ENCODE measurements at places on chromosomes 11 and 22.

- DNase-seq = no peak
Measured at GRCh38 chr11:69155302-69156234, at the start of gene SMIM38. TSS of gene SMIM38 (plus strand) at chr11:69155935. CDS start at chr11:69157847, 1,912 bp downstream.

DNA sequence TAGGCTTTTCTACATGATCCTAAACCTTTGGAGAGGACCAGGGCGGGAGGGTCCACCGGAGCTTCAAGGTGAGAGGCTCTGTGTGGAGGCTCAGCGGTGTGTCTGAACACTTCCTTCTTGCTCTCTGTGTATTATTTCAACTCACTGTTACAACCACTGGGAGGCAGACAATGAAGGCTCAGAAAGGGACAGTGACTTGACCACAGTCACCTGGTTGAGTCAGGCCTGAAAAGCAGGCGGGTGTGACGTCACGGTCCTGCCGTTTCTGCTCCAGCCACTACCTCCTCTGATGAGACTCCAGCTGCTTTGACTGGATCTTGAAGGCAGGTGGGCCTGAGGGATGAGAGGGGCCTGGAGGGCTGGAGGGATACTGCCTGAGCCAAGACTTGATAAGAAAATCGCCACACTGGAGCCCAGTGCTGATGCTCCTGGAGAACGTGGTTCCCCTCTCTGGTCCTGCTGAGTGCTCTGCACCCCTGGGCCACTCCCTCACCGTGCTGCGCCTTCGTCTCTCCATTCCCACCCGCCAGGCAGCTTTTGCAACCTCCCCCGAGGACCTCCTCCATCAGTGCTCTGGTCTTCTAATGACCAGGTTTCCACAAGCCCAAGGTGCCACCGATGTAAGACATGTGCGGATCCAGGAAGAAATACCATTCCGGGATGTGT is 27.9 kb downstream of the KCNC1 start:
- no peak for DNase-seq

GRCh38 chr11:103234974-103235373 is 125.7 kb downstream of the DYNC2H1 start:
- no peak for DNase-seq

- DNase-seq = no peak
Measured at GRCh38 chr22:46730568-46731245, 7.3 kb downstream of the CERK start.

- DNase-seq = no peak
Measured at GRCh38 chr11:1406571-1407485, 17.1 kb downstream of the BRSK2 start.

DNA sequence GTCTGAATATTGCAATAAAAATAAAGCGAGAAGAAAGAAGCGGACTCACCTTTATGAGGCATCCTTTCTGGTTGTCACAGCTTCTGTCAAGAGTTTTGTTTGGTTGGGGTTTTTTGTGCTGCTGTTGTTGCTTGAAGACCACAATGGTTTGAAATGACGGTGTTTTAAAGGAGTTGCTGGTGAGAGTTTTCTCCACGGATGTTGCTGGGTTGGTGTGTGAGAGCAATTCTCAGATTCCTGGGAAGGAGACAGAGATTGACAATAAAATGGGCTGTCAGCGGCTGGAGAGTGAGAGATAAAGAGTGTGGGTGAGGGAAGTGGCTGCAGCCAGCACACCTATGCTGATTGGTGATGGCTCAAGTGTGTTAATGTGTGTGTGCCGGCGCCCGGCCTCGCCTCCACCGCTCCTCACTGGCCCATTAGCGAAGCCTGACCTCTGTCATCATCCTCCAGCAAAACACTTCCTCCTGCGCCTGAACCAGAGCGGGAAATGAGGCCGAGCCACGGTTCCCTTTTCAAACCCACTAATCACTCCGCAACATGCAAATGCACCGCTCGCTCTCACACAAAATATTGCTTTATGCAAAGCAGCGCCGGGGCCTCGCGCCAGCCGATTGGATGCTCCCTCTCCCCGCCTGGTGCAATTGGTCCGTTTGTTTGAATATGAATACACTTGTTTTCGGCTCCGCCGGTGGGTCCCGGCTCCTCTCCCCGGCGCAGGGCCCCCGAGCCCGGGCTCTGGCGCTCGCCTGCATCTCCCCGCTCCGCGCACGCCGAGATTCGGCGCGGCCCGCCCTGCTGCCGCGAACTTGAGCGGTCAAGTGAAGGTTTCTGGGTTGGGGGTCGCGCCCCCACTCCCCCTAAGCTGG is at the start of gene PAX6:
Gene PAX6 (minus strand): TSS at position 544 of the 869 bp plus-strand sequence. CDS start 4,911 bp downstream, outside the sequence.
- DNase-seq = no peak

DNA sequence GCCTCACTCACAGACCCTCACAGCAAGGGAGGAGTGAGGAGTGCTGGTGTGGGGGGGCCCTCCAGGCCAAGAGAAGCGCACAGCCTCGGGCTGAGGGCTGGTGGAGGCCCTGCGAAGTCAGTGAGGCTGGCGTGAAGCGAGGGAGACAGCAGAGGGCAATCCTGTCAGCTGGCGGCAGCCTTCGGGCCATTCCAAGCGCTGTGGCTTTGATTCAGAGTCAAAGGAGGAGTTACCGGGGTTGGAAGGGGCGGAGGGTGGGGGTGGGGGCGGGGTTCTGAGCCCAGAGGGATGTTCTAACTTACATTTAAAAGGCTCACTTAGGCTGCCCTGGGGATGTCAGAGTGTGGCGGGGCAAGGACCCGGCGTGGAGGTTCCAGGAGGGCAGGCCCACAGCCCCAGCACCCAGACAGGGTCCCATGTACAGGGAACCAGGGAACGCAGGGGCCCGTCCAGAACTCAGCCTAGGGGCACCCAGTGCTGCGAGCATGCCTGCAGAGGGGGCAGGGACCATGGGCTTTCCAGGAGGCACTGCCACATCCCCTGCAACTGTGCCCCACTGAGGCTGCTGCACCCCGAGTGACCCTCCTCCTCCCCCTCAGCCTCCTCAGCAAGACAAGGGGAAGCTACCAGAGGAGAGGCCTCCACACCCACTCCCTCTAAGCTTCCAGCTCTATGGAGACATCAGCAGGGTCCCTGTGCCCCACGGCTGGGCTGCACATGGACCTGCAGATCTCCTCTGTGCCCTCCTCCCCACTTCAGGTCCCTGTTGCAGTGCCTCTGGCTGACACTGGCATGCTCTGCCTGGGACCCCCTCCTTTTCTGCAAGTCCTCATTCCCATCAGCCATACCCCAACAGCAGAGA is 39.7 kb upstream of the TTLL12 start:
- no peak for DNase-seq

- no peak for DNase-seq
Measured at GRCh38 chr11:44957776-44958564, 7.3 kb upstream of the TP53I11 start.

DNA sequence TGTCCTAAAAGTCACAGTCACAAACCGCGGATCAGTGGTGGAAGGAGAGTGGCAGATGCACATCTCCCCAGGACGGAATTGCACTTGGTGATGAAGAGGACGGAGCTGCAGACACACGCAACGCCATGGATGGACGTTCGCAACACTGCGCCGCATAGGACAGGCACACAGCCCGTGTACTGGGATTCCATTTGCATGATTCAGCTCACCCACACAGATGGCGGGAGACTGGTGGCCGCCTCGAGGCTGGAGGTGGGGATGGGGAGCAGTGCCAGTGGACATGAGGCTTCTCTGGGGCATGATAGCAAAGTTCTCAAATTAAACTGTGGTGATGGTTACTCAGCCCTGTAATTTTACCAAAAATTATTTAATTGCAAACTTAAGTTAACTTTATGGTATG is 37.4 kb downstream of the DUSP8 start:
- no peak for DNase-seq

- no peak for DNase-seq
Measured at GRCh38 chr11:59289356-59290181, 69.1 kb upstream of the OR5AN1 start.

DNA sequence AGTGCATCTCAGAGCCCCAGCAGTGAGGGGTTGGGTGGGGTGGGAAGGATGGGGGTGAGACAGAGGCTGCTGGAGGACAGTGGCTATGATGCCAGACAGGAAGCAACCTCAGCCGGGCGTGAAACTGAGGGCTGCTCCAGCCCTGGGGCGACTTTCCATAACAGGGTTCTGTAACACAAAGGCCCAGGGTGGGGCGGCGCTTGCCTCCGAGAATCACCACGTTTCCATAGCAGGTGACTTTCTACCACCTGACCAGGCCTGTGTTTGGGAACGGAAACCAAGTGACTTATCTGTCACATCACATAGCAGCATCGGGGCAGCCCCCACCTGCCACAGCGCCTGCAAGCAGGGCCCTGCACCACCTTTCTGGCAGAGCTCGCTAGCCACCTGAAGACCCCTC is 85.8 kb downstream of the TRMU start:
- no peak for DNase-seq

DNA sequence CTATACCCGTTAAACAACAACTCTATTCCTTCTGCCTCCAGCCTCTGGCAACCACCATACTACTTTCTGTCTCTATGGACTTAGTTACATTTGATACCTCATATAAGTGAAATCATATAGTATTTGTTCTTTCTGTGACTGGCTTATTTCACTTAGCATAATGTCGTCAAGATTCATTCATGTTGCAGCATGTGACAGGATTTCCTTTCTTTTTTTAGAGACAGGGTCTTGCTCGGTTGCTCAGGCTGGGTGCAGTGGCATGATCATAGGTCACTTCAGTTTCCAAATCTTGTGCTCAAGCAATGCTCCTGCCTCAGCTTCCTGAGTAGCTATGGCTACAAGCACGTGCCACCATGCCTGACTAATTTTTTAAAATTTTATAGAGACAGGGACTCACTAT is 29.4 kb upstream of the SORL1 start:
- DNase-seq = no peak

- DNase-seq = no peak
Measured at GRCh38 chr22:31650391-31650790, 11.6 kb downstream of the PISD start.

DNA sequence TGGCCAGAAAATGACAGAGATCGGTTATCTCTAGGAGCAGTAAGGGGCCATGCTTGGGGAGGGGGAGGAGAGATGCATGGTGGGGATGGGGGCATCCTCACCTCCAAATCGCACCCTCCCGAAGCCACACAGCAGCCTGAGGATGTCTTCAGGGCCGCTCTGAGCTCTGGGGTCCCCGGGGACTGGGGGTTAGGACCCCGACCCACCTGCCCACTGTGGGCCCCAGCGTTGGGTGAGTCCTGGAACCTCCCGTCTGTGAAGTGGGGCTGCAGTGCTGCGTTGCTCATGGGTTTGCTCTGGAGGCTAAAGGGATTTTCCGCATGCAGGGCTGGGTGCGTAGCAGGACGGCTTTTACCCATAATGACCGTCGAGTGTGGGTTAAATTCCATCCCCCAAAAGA is 1046.3 kb downstream of the BRD1 start:
- no peak for DNase-seq

Measured in kidney capillary endothelial cell (primary cell).